ENCODE measurements at places on chromosomes 11 and 22. TPM values are rescaled to one million over a fixed set of nuclear protein-coding genes. Genes with fewer than 3 reads are reported as not detected.

DNA sequence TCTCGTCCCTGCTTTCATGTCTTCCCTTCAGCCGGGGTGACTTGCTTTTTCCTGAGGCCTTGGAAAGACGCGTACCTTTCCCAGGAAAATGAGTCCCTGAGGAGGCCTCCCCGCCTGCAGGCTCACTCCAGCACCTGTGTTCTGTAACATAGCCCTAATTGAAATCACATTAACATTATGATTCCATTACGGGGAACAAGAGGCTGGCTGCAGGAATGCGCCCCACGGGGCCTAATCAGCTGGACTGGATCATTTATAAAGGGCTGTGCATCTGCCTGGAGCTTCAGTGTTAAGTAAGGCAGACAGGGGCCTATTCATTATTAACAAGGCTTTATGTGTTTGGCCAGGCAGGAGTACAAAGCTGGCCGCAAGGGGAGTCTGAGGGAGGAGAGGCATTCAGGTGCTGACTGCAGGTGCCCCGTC, 41.9 kb upstream of the TSPAN18 start:
- H3K36me3 ChIP-seq = no peaks in the 10 kb centered on the region
- no peak overlapping the region for H3K27ac ChIP-seq
- no peak overlapping the region for H3K4me3 ChIP-seq
- peaks cover 16% of the 10 kb centered on the region for H3K27me3 ChIP-seq
- no peak for DNase-seq

DNA sequence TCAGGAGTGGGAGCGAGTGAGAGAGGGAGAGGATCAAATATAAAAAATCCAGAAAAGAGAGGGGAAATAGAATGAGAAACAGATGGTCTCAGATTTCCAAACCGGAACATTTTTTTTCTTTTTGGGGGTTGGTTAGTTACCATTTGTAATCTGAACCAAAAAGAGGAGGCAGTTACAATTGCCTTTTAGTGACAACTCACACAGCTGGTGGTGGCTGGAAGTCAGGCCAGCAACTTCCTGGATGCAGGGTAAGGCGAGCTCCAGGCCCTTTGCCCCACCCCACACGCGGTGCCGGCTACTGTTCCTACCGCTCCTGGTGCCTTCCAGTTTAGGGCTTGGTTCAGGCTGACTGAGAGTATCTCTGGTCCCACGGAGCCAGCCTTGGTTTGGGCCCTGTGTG, 21.0 kb upstream of the UBASH3B start:
- no peaks in the 10 kb centered on the region for H3K27me3 ChIP-seq
- H3K4me1 ChIP-seq = peaks cover 49% of the 10 kb centered on the region
- H3K4me3 ChIP-seq = no peak overlapping the region
- H3K27ac ChIP-seq = no peak overlapping the region
- DNase-seq = no peak

GRCh38 chr22:46052331-46052771, 75.4 kb upstream of the WNT7B start:
- DNase-seq = no peak
- H3K27me3 ChIP-seq = no peaks in the 10 kb centered on the region
- H3K4me3 ChIP-seq = peak overlapping the region; percentile 82
- peaks cover 2% of the 10 kb centered on the region for H3K36me3 ChIP-seq

GRCh38 chr11:28169816-28170215, 61.6 kb downstream of the METTL15 start:
- H3K36me3 ChIP-seq = peaks cover 22% of the 10 kb centered on the region
- H3K4me1 ChIP-seq = peaks cover 13% of the 10 kb centered on the region
- no peak overlapping the region for H3K4me3 ChIP-seq
- no peak for DNase-seq
- no peak overlapping the region for H3K27ac ChIP-seq
- H3K27me3 ChIP-seq = no peaks in the 10 kb centered on the region

- H3K27ac ChIP-seq = peak overlapping the region; percentile 21
- H3K4me3 ChIP-seq = no peak overlapping the region
- no peak for DNase-seq
- H3K27me3 ChIP-seq = no peaks in the 10 kb centered on the region
- H3K36me3 ChIP-seq = peaks cover 58% of the 10 kb centered on the region
- H3K4me1 ChIP-seq = peaks cover 23% of the 10 kb centered on the region
Measured at GRCh38 chr11:47244448-47245350, 3.9 kb downstream of the ACP2 start.

GRCh38 chr22:48867891-48868290, 959.8 kb downstream of the BRD1 start:
- H3K4me1 ChIP-seq = no peaks in the 10 kb centered on the region
- no peak for DNase-seq
- no peak overlapping the region for H3K4me3 ChIP-seq
- H3K27me3 ChIP-seq = no peaks in the 10 kb centered on the region
- no peaks in the 10 kb centered on the region for H3K36me3 ChIP-seq
- no peak overlapping the region for H3K27ac ChIP-seq

- H3K36me3 ChIP-seq = peaks cover 17% of the 10 kb centered on the region
- no peak overlapping the region for H3K27ac ChIP-seq
- DNase-seq = no peak
- no peak overlapping the region for H3K4me3 ChIP-seq
- no peaks in the 10 kb centered on the region for H3K27me3 ChIP-seq
- H3K4me1 ChIP-seq = no peaks in the 10 kb centered on the region
Measured at GRCh38 chr11:17145972-17146371, 61.8 kb downstream of the PIK3C2A start.

DNA sequence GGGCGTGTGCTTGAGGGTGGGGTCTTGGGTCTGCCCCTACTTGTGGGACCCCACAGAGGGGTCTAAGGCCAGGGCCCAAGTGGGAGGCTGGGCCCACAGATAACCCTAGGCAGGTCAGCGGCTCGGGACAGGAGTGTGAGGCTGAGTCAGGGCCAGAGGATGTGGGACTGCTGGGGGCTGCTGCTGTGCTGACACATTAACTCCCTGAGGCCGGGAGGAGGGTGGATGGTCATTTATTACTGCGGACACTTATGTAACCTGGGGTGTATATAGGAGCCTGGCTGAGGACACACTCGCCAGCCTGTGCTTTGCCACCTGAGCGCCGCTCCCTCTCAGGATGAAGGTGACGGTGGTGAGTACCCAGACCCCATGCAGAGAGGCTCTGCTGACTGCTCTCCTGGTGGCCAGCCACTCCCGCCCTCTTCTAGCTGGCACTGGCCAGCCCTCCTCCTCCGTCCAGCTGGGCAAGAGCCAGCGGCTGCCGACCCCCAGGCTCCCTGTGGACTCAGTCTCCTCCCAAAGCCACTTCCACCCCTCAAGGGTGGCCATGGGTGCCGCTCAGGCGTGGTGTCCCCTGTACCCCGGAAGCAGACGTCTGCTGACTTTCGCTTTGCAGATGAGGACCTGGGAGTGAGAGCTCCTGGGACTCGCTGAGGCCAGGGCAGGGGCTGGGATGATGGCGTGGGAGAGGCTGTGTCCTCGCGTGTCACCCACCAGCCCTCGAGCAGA, at the start of gene MIOX:
TSS of gene MIOX (plus strand) at position 299 of the 729 bp plus-strand sequence. CDS start at position 338, 39 bp downstream.
- H3K4me1 ChIP-seq = peaks cover 8% of the 10 kb centered on the region
- H3K27ac ChIP-seq = peak within 1 kb of the TSS; percentile 27
- no peaks in the 10 kb centered on the region for H3K36me3 ChIP-seq
- H3K27me3 ChIP-seq = no peaks in the 10 kb centered on the region
- no peak within 1 kb of the TSS for H3K4me3 ChIP-seq
- DNase-seq = no peak

GRCh38 chr11:76382209-76382608, 1.1 kb downstream of the GVQW3 start:
- H3K4me3 ChIP-seq = peak overlapping the region; percentile 58
- peaks cover 11% of the 10 kb centered on the region for H3K36me3 ChIP-seq
- no peak overlapping the region for H3K27ac ChIP-seq
- no peaks in the 10 kb centered on the region for H3K27me3 ChIP-seq

DNA sequence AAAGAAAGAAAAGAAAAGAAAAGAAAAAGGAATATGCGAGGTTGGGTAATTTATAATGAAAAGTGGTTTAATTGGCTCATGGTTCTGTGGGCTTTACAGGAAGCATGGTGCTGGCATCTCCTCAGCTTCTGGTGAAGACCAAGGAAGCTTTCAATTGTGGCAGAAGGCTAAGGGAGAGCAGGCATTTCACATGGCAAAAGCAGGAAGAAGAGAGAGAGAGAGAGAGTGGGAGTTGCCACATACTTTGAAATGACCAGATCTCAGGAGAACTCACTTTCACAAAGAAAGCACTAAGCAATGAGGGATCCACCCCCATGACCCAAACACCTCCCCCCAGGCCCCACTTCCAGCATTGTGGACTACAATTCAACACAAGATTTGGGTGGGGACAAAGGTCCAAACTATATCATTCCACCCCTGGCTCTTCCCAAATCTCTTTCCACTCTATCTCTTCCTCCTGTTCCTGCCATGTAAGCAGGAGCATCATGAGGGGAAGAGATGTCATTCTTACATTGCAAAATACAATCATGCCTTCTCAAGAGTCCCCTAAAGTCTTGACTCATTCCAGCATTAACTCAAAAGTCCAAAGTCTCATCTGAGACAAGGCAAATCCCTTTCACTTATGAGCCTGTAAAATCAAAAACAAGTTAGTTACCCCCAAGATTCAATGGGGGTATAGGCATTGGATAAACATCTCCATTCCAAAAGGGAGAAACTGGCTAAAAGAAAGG, 38.9 kb downstream of the LINC01488 start:
- H3K4me3 ChIP-seq = no peak overlapping the region
- no peaks in the 10 kb centered on the region for H3K4me1 ChIP-seq
- no peak overlapping the region for H3K27ac ChIP-seq

GRCh38 chr11:31433851-31434250, 64.2 kb downstream of the DNAJC24 start:
- no peak overlapping the region for H3K4me3 ChIP-seq
- no peaks in the 10 kb centered on the region for H3K27me3 ChIP-seq
- peaks cover 10% of the 10 kb centered on the region for H3K4me1 ChIP-seq

- no peak overlapping the region for H3K4me3 ChIP-seq
- H3K36me3 ChIP-seq = peaks cover 47% of the 10 kb centered on the region
- peak overlapping the region; percentile 4 for H3K27ac ChIP-seq
- no peak for DNase-seq
Measured at GRCh38 chr11:118441770-118442275, 5.5 kb downstream of the KMT2A start.

GRCh38 chr22:26143806-26144325, 25.4 kb upstream of the SEZ6L start:
- no peak overlapping the region for H3K4me3 ChIP-seq
- no peaks in the 10 kb centered on the region for H3K4me1 ChIP-seq
- no peak overlapping the region for H3K27ac ChIP-seq
- peaks cover 9% of the 10 kb centered on the region for H3K27me3 ChIP-seq
- DNase-seq = no peak

- H3K4me1 ChIP-seq = no peaks in the 10 kb centered on the region
- no peak overlapping the region for H3K4me3 ChIP-seq
- no peak for DNase-seq
- no peaks in the 10 kb centered on the region for H3K36me3 ChIP-seq
Measured at GRCh38 chr11:27031754-27032153, 8.9 kb upstream of the BBOX1 start.

GRCh38 chr22:19412478-19412877, 19.1 kb downstream of the HIRA start:
- peaks cover 35% of the 10 kb centered on the region for H3K36me3 ChIP-seq
- no peaks in the 10 kb centered on the region for H3K27me3 ChIP-seq
- peaks cover 2% of the 10 kb centered on the region for H3K4me1 ChIP-seq
- DNase-seq = no peak
- H3K27ac ChIP-seq = peak overlapping the region; percentile 22
- H3K4me3 ChIP-seq = no peak overlapping the region

- no peak overlapping the region for H3K27ac ChIP-seq
- peak; percentile 38 for DNase-seq
- H3K36me3 ChIP-seq = no peaks in the 10 kb centered on the region
- no peaks in the 10 kb centered on the region for H3K4me1 ChIP-seq
- H3K4me3 ChIP-seq = no peak overlapping the region
- peaks cover 9% of the 10 kb centered on the region for H3K27me3 ChIP-seq
Measured at GRCh38 chr11:45252134-45252856, 33.8 kb downstream of the SYT13 start.

- no peak overlapping the region for H3K27ac ChIP-seq
- H3K27me3 ChIP-seq = no peaks in the 10 kb centered on the region
- H3K4me3 ChIP-seq = no peak overlapping the region
- no peaks in the 10 kb centered on the region for H3K36me3 ChIP-seq
- no peaks in the 10 kb centered on the region for H3K4me1 ChIP-seq
Measured at GRCh38 chr11:71272161-71272560, 19.8 kb upstream of the SHANK2 start.

GRCh38 chr11:106670069-106670468, 348.2 kb downstream of the GUCY1A2 start:
- H3K4me3 ChIP-seq = no peak overlapping the region
- H3K27me3 ChIP-seq = no peaks in the 10 kb centered on the region
- H3K4me1 ChIP-seq = no peaks in the 10 kb centered on the region
- no peaks in the 10 kb centered on the region for H3K36me3 ChIP-seq

- H3K4me1 ChIP-seq = no peaks in the 10 kb centered on the region
- H3K27ac ChIP-seq = no peak overlapping the region
- no peak overlapping the region for H3K4me3 ChIP-seq
- H3K27me3 ChIP-seq = no peaks in the 10 kb centered on the region
Measured at GRCh38 chr11:116061322-116061721, 557.1 kb upstream of the CADM1 start.

GRCh38 chr11:87097582-87097981, 59.8 kb downstream of the TMEM135 start:
- H3K27me3 ChIP-seq = no peaks in the 10 kb centered on the region
- H3K4me1 ChIP-seq = peaks cover 8% of the 10 kb centered on the region
- H3K27ac ChIP-seq = peak overlapping the region; percentile 27
- DNase-seq = peak; percentile 64
- peaks cover 30% of the 10 kb centered on the region for H3K36me3 ChIP-seq

GRCh38 chr11:119249671-119250010, 43.5 kb downstream of the CBL start:
- H3K36me3 ChIP-seq = peaks cover 47% of the 10 kb centered on the region
- H3K4me3 ChIP-seq = no peak overlapping the region
- no peaks in the 10 kb centered on the region for H3K27me3 ChIP-seq
- DNase-seq = no peak

RPS3 gene
- 2,871 TPM for total RNA-seq

SLC15A3 gene
- total RNA-seq = 2.2 TPM

PNPLA5 gene
- not detected for total RNA-seq

CADM1 gene
- total RNA-seq = 0.74 TPM

WNT7B gene
- total RNA-seq = not detected

MAPK12 gene
- total RNA-seq = 4.8 TPM

OR52H1 gene
- total RNA-seq = not detected

GPR83 gene
- total RNA-seq = not detected

SLC22A25 gene
- total RNA-seq = not detected

KRTAP5-2 gene
- not detected for total RNA-seq

HEPN1 gene
- not detected for total RNA-seq

CDK2AP2 gene
- 175 TPM for total RNA-seq
